ENCODE measurements at places on chromosomes 16 and 17.

DNA sequence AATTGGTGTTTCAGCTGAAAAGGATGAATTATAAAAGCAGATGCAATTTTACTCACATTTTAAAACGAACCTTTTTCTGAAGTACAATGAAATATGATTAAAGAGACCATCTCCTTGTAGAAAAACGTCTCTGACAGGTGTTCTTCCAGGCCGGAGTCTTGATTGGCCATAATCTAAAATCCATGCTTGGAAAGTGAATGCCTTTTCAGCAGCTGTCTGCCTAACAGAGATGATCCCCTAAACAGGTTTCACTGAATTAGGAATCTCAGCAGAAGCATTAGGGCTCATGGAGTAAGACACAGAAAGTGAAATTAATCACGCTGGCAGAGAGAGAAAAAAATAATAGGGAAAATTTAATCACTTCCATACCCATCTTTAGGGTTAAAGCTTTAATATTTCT, 39.3 kb upstream of the IRX5 start:
- no peak for DNase-seq

DNA sequence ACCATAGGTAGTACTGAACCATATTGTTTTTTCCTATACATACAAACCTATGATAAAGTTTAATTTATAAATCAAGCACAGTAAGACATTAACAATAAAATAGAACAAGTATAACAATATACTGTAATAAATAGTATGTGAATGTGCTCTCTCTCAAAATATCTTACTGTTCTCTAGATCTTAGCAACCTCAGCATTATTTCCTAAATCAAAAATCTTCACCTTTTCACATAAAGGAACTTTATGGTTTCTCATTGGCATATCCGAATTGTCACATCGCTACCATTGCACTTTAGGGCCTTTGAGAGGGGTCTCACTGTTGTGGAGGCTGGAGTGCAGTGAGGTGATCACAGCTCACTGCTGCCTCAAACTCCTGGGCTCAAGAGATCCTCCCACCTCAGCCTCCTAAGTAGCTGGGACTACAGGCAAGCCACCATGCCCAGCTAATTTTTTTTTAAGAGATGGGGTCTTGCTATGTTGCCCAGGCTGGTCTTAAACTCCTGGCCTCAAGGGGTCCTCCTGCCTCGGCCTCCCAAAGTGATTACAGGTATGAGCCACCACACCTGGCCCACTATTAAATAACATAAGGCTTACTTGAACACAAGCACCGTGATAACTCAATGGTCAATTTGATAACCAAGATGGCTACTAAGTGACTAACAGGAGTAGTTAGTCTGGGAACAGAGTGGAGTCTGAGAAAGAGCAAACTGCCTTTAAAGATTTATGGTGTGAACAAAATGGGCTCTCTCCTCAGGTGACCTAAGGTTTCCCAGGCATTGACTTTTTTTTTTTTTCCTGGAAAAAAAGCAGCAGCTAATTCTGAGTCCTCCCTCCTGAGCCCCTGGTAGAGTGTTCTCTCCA, 2.9 kb upstream of the TMEM97 start:
- DNase-seq, result no peak

GRCh38 chr16:85252461-85252860, 140.2 kb upstream of the CIBAR2 start:
- no peak for DNase-seq

- DNase-seq, result peak; percentile 77
Observed at GRCh38 chr17:1797323-1797722, 32.4 kb downstream of the SMYD4 start.

DNA sequence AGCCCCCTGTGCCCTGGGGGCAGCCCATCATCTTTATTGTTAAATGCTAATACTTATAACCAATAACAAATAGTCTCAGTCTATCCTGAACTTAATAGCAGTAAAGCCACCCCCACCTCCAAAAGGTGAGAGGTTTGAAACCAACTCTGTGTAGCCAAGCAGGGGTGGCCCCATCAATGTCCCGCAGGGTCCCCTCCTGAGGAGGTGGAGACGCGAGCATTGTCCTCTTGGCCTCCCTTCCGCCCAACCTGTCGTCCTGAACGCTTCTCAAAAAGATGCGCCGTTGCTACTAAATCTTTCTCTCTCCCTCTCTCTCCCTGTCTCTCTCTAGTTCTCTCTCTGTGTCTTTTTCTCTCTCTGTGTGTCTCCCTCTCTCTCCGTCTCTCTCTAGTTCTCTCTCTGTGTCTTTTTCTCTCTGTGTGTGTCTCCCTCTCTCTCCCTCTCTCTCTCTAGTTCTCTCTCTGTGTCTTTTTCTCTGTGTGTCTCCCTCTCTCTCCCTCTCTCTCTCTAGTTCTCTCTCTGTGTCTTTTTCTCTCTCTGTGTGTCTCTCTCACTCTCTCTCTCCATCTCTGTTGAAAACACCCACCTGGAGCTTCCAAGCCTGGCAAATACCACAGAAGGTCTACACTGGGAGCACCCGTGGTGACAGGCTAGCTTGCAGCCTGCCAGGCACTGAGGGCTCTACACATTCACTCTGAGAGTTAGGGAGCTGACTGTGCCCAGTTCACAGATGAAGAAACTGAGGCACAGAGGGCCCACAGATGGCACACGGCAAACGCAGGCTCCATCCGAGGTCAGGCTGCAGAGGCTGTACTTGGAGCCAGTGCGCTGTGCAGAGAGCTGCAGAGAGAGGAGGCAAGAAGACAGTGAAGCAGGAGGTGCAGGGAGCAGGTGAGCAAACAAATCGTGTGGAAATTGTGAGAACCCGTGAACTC, 185.9 kb downstream of the C16orf95 start:
- no peak for DNase-seq

DNA sequence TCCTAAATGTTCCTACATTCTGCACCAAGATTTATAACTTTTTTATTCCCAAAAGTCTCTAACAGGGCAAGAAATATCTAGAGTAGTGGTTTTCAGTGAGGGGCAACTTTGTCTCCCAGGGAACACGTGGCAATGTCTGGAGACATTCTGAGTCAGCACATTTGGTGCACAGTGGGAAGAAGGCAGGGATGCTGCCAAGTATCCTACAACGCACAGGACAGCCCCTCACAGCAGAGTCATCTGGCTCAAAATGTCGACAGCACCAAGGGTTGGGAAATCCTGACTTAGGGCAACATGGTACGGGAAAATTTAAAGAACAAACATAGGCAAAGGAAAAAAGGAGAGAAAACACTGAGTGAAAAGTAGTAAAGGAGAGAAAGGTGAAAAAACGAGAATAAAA, 61.8 kb downstream of the SMG6 start:
- DNase-seq, result no peak

DNA sequence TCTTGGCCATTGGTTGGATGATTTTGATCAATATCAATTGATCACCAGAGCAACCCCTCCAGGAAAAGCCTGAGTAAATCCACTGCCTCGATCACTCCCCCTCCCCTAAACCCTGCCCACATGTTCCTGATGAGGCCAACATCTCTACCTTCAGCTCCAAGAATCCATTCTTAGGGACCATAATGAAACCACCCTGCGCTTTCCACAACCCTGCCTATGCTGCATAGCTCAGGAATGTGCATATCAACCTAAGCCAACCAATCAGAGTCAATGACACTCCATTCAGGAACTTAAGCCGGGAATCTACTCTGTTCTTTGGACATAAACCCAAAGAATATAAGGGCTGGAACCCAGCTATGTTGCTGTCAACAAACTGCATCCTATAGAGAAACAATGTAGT, 86.3 kb downstream of the MYH11 start:
- no peak for DNase-seq

DNA sequence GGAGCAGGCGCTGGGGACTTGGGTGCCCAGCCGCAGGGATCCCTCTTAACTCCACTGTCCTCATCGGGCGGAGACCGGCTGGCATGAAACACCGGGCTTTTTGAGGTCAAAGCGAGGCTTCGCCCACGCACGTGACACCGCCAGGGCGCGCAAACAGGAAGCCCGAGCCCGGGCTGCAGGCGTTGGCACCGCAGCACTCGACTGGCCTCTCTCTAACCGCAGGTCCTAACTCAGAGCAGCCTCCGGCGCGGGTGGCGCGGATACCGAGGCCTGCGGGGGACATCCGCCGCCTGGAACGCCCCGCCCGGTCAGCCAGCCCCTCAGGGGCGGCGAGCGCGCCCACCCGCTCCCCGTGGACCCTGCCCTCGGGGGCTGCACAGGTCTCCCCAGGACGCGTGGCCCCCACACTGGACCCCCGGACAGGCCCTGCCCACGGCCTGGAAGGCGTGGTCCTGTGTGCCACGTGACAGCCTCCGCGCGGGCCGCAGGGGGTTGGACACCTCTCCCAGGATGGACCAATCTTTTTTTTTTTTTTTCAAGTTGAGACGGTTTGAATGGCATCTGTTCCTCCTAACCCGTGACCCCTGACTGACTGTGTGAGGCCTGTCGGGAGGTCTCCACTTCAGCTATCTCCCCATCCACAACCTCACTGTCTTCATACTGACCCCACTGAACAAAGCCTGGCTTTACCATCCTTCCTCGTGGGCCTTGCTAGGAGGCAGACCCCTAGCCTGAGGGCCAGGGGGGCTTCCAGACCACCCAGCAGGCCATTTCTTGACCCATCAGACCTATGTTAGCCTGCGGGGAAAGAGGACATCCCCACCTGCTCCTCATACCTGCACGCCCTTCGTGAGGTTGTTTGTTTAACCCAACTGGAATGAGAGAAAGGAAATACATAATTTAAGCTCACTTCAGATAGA, 8.4 kb upstream of the SLC47A2 start:
- peak; percentile 81 for DNase-seq

- peak; percentile 69 for DNase-seq
Observed at GRCh38 chr16:17070882-17071592, 399.7 kb downstream of the XYLT1 start.

DNA sequence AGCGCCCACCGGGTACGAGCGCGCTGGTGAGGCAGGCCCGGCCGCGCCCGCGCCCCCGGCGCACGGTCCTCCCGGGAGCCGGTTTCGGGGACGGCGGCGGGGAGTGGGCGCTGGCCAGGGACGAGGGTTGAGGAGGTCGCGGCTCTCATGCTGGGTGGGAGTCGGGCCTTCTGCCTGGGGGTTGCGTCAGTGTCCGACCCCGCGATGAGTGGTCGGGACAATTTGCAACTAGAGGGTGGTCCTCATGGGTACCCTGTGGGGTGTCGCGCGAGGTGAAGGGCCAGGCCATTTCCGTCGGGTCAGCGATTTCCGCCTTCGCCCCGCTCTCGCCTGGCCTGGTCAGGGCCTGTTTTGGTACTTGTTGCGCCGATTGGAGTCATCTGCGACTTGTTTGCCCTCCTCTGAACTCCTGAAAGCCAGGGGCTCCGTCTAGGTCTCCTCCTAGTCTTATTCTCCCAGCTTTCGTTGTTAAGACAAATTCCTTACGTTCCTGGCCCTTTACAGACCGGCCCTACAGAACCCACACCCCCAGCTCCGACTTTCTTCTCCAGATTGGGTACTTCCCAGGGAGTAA, 14.9 kb downstream of the NAA60 start:
- DNase-seq, result peak; percentile 36

DNA sequence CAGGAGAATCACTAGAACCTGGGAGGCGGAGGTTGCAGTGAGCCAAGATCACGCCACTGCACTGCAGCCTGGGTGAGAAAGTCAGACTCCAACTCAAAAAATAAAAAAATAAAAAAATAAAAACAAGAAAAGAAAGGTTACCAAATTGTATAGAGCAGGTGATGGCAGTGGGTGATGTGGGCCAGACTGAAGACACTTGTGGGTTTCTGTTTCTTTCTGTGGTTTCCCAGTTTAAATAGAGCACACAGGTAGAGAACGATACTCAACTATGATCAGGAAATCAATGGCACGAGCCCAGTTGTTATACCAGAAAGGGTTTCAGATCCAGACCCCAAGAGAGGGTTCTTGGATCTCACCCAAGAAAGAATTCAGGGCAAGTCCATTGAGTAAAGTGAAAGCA, 32.6 kb downstream of the NUBP1 start:
- DNase-seq, result no peak

DNA sequence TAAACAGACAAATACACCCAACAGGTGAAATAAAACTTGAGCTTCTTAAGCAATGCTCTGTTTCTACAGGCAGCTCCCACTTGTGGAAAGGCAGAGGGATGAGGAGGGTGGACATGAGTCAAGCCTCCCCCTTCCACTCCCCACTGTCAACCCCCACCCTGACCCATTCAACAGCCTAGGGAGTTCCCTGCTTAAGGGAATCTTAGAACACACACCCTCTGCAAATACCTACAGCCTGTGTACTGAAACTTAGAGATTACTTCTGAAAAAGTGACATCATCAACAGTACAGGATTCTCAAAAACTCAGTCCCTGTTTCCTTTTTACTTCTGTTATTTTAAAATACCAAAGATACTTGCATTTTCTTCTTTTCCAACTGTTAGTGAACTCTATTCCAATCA, 345.4 kb downstream of the SOX9 start:
- DNase-seq, result no peak

DNA sequence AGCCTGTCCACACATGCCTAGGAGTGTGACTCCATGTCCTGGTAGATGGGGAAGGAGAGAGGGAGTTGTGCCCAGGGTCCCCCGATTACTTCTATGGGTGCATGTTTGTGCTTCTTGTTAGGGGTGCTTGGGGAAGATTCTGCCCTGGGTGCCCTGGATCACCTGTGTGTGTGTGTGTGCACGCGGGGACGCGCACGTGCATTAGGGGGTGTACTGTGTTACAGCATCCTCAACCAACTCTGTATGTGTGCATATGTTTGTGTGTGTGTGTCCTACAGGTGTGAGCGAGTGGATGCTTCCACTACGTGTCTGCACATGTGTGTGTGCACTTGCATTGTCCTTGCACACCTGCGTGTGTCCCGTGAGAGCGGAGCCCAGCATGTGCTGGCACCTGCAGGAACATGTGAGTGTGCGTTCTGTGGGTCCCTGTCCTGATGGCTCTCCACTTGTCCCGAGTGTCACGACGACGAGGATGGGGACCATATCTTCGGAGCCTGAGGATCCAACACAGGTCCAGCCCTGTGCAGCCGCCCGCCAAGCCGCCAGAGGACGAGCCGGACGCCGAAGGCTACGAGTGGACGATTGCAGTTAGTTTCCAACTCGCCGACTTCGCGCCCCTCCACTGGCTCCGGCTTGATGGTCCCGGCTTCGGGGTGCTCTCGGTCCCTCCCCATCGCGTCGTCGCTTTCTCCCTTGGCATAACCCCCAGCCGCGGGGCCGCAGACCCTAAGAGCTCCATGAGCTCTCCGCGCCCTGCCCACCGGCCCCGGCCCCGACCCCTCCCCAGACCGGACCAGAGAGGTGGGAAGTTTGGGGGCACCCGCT, 6.0 kb upstream of the TBC1D3B start:
- DNase-seq, result peak; percentile 27
